ENCODE measurements at places on chromosomes 12 and 14.
A peak's percentile ranks its signal among the peaks of the same experiment; 100 is the strongest.

GRCh38 chr14:99472937-99473336, 7.7 kb downstream of the SETD3 start:
- DNase-seq, result no peak

GRCh38 chr14:85622106-85622505, 92.2 kb downstream of the FLRT2 start:
- no peak for DNase-seq

DNA sequence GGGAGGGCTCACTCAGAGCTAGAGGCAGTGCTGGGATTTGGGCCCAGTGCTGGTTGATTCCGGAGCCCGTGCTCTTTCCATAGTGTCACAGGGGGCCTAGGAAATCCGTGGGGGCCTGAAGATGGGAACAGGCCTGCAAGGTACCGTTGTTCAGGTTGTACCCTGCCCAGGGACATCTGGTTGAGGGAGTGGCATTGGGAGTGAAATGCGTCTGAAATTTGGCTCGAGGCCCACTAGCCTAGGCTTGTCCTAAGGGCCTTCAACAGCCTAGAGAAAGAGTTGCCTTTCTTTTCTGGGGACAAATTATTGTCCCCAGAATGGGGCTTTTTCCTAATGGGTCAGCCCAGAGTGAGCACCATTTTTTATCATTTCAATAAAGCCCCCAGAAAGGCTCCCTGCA, 26.4 kb upstream of the FAM222A start:
- DNase-seq, result no peak

GRCh38 chr14:104433401-104434213, 146.0 kb upstream of the C14orf180 start:
- DNase-seq, result no peak

- DNase-seq, result no peak
These were observed 65.9 kb upstream of the MED13L start for GRCh38 chr12:116343331-116343884.

DNA sequence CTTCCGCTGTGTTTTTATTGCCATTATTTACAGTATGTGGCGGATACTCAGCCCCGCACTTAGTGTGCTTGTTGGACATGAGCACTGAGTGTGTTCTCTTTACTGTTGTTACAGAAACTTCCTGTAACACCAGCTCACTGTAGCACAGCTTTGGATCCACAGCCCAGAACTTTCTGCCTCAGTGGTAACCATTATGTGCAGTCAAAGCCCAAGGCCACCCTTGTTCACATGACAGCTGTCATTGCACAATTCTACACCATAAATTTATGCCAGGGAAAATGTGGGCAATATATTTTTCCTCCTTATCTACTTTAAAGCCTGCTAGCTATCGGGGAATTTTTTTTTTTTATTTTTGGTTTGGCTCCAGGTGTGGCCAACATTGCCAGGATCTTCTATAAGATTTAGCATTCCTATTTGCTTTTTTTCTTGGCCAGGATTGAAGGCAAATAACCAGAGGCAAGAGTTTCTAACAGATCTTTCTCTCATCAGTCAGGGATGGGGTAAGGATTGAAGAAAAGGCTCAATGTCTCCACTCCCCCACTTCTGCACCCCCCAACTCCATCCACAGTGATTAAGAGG, 176.0 kb upstream of the PELI2 start:
- no peak for DNase-seq

GRCh38 chr14:102998393-102998792, 59.0 kb downstream of the CDC42BPB start:
- no peak for DNase-seq

GRCh38 chr12:111160350-111161241, 208.3 kb downstream of the PHETA1 start:
- no peak for DNase-seq

DNA sequence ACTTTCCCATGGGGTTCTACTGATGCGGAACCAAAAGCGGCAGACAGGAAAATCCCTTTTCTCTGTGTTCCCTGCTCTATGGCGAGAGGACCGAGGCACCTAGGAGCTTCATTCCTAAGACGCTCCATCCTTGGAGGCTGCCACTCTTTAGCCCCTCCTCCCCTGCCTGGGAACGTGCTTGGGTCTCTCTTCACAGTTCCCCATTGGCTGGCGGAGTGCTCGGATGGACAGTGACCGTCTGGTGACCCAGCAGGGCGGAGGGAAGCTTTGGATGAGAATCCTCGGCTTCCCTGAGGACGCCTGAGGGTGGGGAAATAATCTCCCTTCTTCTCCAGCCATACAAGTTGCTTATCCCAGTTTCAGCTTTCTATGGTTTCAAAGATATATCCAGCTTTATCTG, 37.3 kb downstream of the KCNA5 start:
- DNase-seq, result no peak

DNA sequence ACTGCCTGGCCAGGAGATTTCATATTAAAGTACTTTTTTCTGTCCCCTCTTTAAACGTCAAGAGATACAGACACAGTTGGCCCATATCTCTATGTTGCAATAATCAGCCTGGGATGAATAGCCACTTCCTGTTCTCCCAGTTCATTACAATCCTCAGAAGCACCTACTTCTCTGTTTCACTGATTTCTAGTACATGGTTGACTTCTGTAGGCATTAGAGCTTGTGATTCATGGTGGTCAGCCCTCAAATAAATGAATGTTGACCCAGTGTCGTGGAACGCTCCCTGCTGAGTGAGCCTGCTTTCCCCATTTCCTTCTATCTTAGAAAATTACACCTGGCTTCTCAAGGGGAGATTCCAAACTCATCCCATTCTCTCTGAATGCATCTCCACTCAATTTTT, 416.7 kb downstream of the PDZRN4 start:
- no peak for DNase-seq

DNA sequence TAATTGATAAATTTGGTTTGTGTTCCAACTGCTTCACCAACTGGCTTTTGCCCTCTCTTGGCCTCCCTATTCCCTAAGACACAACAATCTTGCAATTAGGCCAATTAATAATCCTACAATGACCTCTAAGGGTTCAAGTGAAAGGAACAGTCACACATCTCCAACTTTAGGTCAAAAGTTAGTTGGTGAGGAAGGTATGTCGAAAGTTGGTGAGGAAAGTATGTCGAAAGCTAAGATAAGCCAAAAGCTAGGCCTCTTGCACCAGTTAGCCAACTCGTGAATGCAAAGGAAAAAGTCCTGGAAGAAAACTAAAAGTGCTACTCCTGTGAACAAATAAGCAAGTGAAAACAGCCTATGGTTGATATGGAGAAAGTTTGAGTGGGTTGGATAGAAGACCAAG, 32.6 kb downstream of the EGLN3 start:
- DNase-seq, result no peak

DNA sequence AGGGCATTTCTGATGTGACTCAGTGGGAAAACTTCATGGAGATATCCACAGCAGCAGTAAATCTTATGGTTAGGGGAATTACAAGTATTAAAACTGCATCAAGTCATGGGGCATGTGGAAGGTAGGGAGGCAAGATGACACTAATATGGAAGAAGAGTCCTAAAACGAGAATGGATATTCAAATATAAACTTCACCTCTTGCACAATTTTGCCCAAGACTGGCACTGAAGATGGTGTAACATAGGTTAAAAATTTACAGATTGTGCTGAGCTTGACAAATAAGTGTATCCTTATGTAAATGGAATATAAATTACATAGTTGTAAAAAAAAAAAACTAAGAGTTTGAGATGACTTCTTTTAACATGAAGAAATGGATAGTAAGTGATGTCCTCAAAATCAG, 12.8 kb downstream of the ETFRF1 start:
- no peak for DNase-seq

DNA sequence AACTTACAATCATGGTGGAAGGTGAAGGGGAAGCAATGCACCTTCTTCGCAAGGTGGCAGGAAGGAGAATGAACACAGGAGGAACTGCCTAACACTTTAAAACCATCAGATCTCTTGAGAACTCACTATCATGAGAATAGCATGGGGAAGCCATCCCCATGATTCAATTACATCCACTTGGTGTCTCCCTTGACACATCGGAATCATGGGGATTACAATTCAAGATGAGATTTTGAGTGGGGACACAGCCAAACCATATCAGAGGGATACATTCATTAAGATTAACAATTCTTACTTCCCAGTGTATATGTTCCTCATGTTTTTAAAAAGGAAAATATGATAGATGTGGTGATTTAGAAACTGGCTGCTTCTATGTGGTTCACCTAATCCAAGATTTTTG, 117.9 kb downstream of the PDE3A start:
- no peak for DNase-seq

DNA sequence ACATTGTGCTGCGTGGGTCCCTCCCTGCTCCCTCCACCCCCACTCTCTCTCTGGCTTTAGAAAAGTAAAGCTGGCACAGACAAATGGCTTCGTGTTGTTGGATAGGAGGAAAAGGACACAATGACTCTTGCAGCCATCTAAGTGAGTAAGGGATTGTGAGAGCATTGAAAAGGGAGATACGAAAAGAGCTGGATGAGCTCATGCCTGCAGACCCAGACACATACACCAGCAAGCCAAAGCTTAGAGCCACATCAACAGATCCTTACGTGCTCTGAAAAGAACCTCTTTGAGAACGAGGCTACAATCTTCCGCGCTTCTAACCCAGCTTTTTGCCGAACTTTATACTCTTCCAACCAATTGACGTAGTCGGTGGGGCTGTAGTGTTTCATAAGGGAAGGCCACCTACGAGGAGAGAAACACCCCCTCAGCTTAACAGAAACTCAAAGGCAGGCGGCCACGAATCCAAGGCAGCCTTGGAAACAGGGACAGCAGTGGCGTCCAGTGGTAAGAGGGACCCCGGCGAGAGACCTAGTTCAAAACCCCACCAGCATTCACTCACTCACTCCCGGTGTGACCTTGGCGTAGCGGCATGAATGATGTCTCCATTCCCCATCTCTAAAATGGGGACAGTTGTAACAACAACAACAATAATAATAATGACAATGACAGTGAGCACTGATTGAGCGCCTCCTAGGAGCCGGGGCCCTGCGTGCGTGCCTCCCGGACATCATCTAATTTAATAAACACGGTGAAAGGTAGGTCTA, 1.1 kb downstream of the FBXO21 start:
- DNase-seq, result no peak

DNA sequence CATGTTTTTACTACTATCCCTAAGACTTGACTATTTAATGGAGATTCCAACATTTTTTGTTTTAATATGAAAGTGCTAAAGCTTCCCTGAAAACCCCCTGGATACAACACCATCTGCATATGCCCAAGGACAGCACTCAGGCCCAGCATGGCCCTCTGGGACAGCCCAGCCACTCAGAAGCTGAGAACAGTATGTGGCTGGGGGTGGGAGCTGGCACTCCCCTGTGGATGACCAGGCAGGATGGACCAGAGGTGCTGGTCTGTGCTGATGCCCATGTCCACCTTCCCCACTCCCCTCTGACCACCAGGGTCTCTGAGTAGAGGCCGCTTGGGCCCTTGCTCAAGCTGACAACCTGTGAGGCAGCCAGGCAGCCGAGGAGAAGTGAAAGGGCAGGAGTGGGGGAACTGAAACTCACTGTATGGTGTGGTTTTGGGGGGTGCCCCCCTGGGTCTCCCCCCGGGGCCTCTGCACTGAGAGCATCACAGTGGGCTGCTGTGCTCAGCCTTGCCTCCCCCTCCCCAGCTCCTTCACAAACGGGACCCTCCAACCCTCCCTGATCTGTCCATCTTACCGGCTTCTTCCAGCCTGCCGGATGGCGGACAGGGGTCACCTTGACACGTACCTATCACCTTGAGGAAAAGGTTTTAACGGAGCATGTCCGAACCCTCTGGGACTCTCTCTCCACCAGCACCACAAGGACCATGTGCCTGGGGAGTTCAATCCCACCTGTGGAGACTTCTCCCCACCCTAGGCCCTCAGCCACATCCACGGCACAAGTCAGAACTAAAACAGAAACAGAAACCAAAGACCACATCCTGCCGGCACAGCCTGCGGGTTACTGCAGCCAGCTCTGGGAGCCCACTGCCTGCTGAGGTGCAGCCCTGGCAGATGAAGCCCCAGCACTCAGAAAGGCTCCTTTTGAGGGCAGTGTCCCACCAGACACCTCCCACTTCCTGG, at the start of gene TMEM229B:
Gene TMEM229B, minus strand, starts transcription at position 785 of the 957 bp plus-strand sequence. CDS start 14,798 bp downstream, outside the sequence.
- DNase-seq, result peak; percentile 61

- DNase-seq, result no peak
These were observed 11.6 kb downstream of the RFX4 start for GRCh38 chr12:106594447-106594846.

DNA sequence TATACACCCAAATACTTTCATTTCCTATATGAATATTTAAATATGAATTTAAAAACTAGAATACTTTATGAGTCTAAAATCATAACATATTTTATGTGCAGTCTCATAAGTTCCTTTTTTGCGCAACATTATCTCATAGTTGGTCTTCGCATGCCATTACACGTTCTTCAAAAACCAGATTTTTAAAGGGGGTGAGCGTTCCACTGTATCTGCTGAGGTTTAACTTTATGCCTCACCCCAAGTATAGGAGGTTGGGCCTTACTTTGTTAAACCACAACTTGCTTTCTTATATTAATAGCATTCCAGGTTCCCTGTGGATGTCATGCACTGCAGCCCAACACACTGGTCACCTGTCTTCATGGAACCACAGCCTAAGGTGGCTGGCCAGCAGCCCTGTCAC, 118.6 kb downstream of the APAF1 start:
- DNase-seq, result no peak

DNA sequence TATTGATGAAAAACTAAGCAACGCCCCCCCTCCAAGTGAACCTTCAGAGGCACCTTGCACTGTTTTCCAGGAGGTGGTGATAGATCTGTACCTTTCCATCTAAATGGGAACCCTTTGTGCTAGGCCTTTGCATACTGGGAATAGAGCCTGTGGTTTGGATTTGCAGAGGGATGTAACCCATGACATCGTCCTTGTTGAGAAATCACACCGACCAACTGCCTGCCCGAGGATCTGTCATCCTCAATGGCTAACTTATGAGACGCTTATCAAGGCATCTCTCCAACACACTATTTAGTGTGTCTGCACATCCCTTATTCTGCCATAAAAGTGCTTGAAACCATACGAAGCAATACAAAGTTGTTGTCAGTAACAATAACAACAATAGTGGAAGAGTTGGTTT, 22.9 kb downstream of the NTN4 start:
- DNase-seq, result no peak

GRCh38 chr12:107764626-107765025, 3.7 kb upstream of the PRDM4 start:
- DNase-seq, result no peak

- no peak for DNase-seq
These were observed 16.5 kb downstream of the OR6J1 start for GRCh38 chr14:22627506-22628263.

GRCh38 chr14:23364164-23365035, 572 bp downstream of the EFS start:
- no peak for DNase-seq

All from activated CD8-positive, alpha-beta memory T cell treated with anti-CD3 and anti-CD28 coated beads for 48 hours (primary cell).